Sciatic nerve (tissue), 2 donors: ENCODE measurements at places on chromosomes 13 and 19.

GRCh38 chr19:2084993-2085720 lies 11.0 kb downstream of the MOB3A start:
- DNase-seq, result no peak

- DNase-seq, result no peak
Observed at GRCh38 chr13:25945596-25945995, 106.2 kb downstream of the SHISA2 start.

DNA sequence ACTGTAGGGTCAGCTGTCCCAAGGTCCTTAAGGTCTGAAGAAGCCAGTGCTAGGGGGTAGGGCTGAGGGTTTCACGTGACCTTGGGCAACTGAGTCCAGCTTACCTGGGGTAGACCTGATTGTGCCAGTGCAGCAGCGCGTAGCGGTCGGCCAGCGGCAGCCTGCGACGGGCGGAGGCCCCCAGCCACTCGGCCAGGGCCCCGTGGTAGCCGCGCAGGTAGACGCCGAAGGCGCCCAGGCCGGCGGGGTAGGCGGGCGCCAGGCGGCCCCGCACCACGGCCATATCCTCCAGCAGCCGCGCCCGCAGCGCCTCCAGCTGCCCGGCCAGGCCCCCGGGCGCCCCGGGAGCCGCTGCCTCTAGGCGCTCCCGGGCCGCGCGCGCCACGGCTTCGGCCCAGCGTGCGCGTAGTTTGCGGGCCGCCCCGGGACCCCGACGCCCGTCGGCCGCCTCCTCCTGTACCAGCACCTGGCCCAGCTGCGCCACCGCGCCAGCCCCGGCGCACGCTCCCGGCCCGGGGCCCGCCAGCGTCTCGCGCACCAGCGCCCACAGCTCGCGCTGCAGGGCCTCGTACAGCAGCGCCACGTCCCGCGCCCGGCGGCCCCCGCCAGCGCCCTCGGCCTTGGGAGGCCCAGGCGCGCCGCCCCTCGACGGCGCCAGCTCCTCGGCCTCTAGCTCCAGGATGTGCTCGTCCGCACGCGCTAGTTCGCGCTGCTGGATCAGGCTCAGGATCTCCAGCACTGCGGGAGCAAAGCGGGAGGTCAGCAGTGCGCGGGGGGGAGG lies 10.9 kb downstream of the EXOC3L2 start:
- DNase-seq, result no peak

GRCh38 chr19:53960886-53961285 lies 1.9 kb upstream of the CACNG8 start:
- DNase-seq, result no peak

DNA sequence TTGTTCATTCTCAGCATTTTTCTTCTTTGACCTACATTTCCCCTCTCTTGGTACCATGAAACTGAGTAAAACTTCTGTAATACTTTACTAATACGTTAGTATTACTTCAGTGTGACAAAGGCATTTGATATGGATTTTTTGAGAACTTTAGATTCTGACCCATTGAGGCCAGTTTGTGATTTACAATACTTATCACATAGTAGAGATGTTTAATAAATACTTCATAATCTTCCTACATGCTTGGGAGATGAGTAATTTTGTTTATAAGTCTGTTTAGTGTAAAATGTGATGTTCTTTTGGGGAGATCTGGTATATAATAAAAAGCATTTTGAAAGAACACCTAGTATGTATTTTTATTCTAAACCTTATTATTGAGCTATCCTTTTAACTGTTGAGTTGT lies 29.7 kb downstream of the GTF2F2 start:
- no peak for DNase-seq

DNA sequence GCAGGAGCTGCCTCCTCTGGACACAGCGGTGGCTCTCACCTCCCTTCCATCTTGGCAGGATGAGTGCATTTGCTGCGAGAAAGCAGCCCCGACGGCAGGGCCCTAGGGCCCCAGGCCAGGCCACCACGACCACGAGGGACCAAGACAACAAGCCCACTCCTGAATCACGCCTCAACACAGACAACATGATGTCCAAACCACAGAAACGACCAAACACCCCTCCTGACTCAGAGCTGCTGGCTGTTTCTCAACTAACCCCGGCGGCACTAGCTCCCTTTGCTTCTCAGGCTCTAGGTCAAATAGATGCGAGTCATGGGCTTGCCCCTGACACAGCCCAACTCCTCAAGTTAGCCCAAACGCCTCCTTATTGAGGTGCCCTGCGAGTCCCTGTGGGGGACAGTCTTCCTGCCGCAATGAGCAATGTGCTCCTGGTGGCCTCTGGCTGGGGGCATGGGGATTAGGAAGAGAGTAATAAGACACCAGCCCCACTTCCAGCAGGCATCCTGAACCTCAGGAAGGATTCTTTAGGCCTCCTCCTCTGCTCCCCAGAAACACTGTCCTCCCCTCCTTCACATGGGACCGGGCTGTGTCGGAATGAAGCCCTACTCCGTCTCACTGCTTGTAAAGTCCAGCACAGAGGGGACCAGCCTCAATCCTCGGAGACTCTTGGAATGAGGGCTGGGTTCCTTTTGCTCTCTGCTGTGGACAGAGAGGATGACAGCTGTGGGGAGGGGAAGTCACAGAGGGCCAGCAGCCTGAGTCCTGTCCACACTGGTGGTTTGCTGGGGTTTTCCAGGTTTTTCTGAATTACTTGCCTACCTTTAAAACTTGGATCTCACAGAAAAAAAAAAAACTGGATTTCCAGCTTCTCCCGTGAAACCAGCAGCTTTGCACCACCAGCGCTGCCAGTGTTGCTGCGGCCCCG lies 6.9 kb upstream of the ATF5 start:
- no peak for DNase-seq

DNA sequence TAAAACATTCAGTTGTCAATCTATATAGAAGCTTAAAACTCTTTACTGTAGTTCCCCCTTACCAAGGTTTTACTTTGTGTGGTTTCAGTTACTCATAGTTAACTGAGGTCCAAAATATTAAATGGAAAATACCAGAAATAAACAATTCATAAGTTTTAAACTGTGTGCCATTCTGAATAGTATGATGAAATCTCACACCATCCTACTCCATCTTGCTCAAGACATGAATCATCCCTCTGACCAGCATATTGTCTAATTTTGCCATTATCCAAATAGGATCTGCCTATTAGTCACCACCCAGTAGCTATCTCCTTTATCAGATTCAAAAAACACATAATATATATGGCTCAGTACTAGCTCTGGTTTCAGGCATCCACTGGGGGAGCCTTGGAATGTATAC lies 22.4 kb downstream of the ZNF571 start:
- DNase-seq, result no peak
